ENCODE measurements at places on chromosomes 5 and 9.

GRCh38 chr9:133731876-133732638, 6.1 kb downstream of the SARDH start:
- peak; percentile 58 for DNase-seq

DNA sequence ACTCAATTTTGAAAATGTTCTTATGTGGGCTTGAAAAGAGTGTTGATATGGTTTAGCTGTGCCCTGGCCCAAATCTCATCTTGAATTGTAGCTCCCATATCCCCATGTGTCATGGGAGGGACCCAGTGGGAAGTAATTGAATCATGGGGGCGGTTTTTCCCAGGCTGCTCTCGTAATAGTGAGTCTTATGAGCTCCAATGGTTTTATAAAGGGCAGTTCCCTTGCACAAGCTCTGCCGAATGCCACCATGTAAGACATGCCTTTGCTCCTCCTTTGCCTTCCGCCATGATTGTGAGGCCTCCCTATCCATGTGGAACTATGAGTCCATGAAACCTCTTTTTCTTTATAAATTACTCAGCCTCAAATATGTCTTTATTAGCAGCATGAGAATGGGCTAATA, 71.0 kb downstream of the USP20 start:
- no peak for DNase-seq

- no peak for DNase-seq
These were observed 33.6 kb downstream of the ATPSCKMT start for GRCh38 chr5:10216107-10216506.

DNA sequence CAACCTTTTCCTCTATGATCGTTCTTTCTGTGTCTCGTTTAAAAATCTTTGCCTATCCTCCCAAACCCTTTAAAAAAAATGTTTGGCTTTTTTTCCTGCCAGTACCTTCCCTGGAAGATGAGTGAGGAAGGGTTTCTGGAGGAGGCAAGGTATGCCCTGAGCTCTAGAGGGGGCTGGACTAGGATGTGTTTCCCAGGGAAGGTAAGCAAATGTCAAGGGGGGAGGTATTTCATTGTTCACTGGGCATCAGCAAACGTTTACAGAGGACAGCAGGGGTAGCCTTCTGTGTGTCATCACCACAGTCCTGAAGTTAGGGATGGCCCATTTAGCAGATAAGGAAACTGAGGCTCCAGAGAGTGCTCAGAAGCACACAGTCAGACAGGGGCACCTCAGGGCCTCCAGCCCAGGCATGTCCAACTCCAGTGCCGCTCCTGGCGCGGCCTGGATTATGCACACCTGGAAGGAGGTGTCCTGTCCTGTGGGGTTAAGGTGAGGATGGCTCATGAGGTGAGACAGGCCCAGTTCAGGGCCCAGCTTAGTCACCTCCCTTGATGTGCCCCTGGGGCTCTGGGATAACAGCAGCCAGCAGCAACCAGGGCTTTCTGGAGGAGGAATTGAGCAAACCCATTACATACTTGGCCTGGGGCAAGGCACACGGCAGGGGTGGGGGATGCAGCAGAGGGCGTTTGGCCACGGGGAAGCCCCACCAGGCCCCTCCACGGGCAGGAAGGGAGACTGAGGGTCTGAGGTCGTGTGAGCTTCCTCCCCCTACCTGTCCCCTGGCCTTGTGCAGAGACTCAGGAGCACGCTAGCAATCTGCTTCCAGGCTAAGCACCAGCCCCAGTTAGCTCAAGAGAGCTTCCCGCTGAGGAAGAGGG, 100.3 kb upstream of the LMX1B start:
- DNase-seq = no peak

- DNase-seq = no peak
These were observed 59.4 kb upstream of the ERBIN start for GRCh38 chr5:65866837-65867521.

DNA sequence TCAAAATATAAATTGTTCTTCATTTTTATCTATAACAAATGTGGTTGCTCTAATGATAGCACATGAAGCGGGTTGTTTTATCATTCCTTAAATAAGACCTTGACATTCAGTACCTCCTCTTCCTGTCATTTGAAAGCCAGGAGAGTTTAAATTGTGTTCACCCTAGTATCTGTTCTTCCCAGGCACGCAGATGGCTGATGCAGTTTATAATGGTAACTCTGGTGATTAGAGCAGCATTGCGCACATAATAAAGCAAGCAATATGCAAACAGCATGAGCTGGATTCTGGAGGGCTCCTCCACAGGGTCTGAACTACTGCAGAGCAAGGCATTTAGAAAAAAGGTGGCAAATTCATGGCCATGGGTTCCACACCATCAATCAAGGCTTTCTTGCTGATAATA, 307.8 kb downstream of the ENC1 start:
- no peak for DNase-seq

- no peak for DNase-seq
These were observed 86.5 kb downstream of the MTRR start for GRCh38 chr5:7955476-7955875.

DNA sequence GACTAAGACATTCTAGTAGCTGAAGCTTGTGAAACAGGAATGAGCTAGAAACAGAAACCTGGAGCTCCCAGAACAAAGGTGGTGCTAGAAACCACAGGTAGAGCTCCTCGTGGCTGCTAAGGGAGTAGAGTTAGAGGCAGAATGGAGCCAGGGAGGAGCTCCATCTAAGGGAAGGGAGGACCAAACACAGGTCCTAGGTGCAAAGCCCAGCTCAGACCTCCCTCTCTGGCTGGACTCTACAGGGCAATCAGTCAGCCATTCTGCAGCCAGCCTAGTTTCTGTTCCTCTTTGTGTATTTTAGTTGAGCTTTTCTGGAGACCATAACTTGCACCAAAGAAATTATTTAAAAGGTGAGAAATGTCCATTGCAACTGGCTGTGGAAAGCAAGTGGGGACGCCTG, 70.4 kb downstream of the CRB2 start:
- peak; percentile 10 for DNase-seq

DNA sequence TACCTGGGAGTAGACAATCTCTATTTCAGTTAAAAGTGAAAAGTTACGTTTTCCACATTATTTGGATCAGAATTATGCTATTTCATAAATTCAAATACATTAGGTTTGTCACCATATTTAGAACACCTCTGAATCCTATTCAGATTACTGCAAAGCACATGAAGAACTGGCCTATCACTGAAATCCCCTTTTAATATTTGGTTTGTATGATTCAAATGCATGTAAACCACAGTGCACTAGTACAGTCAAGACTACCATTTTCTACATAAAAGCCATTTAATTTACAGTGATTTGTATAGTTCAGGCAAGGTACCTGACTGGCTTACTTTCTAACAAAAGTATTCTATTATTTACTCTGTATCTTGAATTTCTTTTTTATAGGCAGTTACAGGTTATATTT, 212.5 kb downstream of the MEF2C start:
- no peak for DNase-seq

Measured in activated effector memory CD4-positive, alpha-beta T cell treated with anti-CD3 and anti-CD28 coated beads, Interleukin-2, amount 50 U/mL, for 16 hours (primary cell).